Muscle of leg (tissue), 16 donors: ENCODE measurements at places on chromosomes 5 and 9. TPM values are rescaled to one million over a fixed set of nuclear protein-coding genes. Genes with fewer than 3 reads are reported as not detected.

Gene SLC28A3
- polyA plus RNA-seq, result not detected

- DNase-seq, result peak; percentile 20
- H3K36me3 ChIP-seq, result no peaks in the 10 kb centered on the region
- no peaks in the 10 kb centered on the region for H3K27me3 ChIP-seq
Observed at GRCh38 chr5:42858687-42859086, 47.0 kb upstream of the SELENOP start.

Gene ECM2
- polyA plus RNA-seq, result 19.1 TPM

- H3K4me1 ChIP-seq, result no peaks in the 10 kb centered on the region
- no peaks in the 10 kb centered on the region for H3K36me3 ChIP-seq
- no peak overlapping the region for H3K4me3 ChIP-seq
- H3K27me3 ChIP-seq, result no peaks in the 10 kb centered on the region
- no peak for DNase-seq
- H3K27ac ChIP-seq, result no peak overlapping the region
Observed at GRCh38 chr5:127608077-127608660, 40.7 kb upstream of the CTXN3 start.

- H3K4me3 ChIP-seq, result no peak overlapping the region
- no peak overlapping the region for H3K27ac ChIP-seq
- no peaks in the 10 kb centered on the region for H3K36me3 ChIP-seq
- no peaks in the 10 kb centered on the region for H3K27me3 ChIP-seq
- DNase-seq, result no peak
Observed at GRCh38 chr5:59795141-59795540, 98.4 kb downstream of the PDE4D start.

- no peaks in the 10 kb centered on the region for H3K27me3 ChIP-seq
- H3K27ac ChIP-seq, result no peak overlapping the region
- DNase-seq, result no peak
- H3K4me3 ChIP-seq, result no peak overlapping the region
- H3K4me1 ChIP-seq, result no peaks in the 10 kb centered on the region
Observed at GRCh38 chr9:105500108-105500766, 52.4 kb downstream of the FSD1L start.

Gene NPR3
- polyA plus RNA-seq, result 16.1 TPM

DNA sequence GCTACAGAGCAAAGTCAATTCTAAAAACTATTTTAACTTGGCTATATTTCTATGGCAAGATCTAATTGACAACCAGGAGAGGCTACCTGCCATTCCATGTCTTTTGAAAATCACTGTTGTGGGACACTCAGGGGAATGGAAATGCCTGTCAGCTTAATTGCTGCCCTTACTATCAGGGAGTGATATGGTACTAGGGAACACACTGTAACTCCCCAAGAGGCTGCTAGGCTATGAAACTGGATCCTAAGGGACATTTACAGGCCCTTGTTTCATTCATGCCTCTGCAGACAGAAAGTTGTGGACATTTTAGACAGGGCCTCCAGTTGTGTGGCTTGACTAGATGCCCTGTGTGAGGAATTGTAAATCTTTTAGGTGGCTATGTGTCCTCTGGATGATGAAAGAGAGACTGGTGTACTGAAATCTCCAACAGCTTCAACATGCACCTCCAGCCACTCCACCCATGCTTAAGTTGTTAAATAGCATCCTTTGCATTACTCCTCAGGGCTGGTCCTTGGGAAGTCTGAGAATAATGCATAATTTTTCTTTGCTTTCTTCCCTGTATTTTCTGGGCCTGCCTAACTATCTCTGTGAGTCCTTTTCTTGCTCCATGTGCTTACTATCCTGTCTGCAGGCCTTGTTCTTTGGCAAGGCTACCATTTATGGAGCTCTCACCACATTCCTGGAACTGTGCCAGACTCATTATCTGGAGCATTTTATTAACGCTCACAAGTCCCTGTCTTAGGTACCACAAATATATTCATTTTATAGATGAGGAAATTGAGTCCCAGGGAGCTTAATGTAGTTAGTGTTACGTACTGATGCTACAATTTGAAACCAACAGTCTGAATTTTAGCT, 3.2 kb downstream of the MROH2B start:
- no peaks in the 10 kb centered on the region for H3K4me1 ChIP-seq
- H3K27ac ChIP-seq, result no peak overlapping the region
- no peaks in the 10 kb centered on the region for H3K27me3 ChIP-seq
- H3K36me3 ChIP-seq, result no peaks in the 10 kb centered on the region
- peak; percentile 1 for DNase-seq

DNA sequence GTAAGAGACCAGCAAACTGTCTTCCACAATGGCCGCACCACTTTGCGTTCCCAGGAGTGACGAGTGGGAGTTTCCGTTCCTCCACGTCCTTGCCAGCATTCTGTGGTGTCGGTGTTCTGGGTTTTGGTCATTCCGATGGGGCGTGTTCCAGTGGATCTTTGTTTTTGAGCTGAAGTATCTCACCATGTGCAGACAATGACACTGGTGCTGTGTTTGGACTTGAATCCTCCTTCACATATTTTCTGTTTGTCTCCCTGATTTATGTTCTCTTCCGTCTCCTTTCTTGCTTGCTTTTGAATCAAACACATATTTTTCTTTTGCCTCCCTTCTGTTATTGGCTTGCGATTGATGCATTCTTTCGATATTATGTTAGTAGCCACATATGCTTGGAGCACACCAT, 60.8 kb upstream of the IRX4 start:
- H3K4me1 ChIP-seq, result no peaks in the 10 kb centered on the region
- DNase-seq, result no peak
- peaks cover 6% of the 10 kb centered on the region for H3K27me3 ChIP-seq
- H3K27ac ChIP-seq, result no peak overlapping the region
- H3K4me3 ChIP-seq, result no peak overlapping the region
- H3K36me3 ChIP-seq, result no peaks in the 10 kb centered on the region

GRCh38 chr5:14628346-14628745, 36.2 kb upstream of the OTULIN start:
- no peak overlapping the region for H3K4me3 ChIP-seq
- H3K27me3 ChIP-seq, result no peaks in the 10 kb centered on the region
- H3K36me3 ChIP-seq, result no peaks in the 10 kb centered on the region
- no peaks in the 10 kb centered on the region for H3K4me1 ChIP-seq
- H3K27ac ChIP-seq, result no peak overlapping the region

Gene CDKN2B
- polyA plus RNA-seq, result 0.47 TPM
